ENCODE measurements at places on chromosomes 11 and 22.

GRCh38 chr11:23797624-23798419 is 699.0 kb upstream of the LUZP2 start:
- DNase-seq = no peak

DNA sequence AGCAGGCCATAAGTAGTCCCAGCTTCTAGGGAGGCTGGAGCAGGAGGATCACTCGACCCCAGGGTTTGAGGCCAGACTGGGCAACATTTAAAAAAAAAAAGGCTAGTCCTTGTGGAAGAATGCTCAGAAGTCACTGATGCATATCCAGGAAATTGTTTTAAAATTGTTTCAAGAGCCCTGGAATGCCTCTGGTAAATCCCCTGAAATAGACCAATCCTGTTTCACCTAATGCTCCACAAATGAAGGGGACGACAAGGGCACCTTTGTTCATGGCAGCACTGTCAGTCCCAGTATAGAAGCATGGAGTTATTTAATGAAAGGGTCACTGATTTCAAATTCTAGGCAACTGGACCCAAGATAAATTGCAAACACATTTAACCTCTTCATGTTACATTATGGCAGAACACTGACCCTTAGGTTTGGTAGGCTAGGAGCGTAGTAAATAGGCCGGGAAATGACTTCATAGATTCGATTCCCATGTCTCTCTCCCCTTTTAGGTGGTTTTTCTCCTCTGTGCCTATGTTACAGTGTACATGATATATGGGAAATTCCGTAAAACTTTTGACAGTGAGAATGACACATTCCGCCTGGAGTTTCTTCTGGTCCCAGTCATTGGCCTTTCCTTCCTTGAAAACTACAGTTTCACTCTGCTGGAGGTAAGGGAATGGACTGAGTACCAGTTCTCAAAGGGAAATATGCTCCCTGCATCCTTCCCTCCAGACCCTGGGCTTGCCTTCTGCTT is 11.4 kb downstream of the KDELR3 start:
- DNase-seq = no peak

- DNase-seq = no peak
Observed at GRCh38 chr11:113245216-113245615, 69.2 kb upstream of the TTC12 start.

GRCh38 chr22:35660291-35661127 is 12.3 kb downstream of the APOL6 start:
- no peak for DNase-seq

DNA sequence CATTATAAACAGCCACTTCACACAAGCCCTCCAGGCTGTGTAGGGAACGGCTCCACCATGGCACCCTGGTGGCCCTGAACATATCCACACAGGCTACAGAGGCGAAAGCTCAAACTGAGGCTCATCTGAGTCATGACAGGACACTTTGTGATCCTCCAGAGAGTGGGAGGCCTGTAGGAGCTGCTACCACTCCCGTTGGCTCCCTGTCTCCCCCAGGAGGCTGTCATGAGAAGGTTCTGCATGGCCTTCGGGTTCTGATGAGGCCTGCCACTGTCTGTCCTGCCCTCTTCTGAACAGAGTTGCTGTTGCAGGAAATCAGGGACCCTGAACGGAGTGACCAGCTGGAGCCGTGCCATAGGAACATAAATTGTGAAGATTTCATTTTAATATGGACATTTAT is 23.8 kb upstream of the ALDH3B2 start:
- DNase-seq = peak; percentile 6

DNA sequence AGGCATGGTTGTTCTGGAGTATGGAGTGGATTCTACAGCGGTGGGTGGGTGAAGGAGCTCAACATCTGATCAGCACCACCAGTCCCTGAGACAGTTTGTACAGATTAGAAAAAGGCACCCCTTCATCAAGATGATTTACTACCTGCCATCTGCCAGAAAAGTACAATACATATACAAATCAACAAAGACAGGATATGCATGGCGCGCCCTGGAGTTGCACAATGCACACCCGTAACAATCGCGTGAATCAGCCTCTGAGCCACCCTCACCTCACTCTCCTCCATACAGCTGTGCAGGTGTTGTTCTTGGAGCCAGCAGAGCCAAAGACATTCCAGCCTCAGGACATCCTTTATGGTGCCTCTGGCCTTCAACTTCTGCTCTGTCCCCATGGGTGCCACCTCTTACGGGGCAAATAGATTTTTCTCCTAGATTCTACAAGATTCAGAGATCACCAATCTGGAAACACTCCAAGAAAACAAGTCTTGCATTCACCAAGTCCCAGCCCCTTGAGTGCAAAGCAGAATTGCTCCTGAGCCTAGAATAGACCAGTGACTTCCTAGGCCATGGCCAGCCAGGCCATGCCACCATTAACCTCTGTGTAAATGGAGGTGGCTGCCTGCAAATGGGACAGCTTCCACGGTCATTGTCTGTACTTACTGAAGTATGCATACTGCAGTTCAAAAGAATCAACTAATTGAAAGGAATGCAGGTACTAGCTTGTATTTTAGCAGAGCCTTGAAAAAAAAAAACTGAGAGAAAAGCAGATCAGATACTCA is 490.9 kb downstream of the SOX6 start:
- no peak for DNase-seq

DNA sequence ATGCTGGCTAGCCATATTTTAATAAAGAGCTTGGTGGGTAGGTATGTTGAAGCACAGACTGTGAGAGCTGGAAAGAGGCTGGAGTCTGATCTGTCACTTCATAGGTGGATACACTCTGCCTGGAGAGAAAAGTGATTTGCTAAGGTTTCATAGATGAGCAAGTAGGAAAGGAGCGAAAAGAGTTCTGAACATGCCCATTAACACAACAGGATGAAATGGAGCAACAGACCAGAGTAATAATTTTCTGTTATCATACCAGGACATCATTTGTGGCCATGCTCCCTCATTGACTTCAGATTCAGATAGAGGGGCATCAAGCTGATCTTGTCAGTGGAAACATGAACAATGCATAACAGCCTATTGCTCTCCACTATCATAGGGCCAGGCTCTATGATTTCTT is 452.9 kb downstream of the JRKL start:
- no peak for DNase-seq

DNA sequence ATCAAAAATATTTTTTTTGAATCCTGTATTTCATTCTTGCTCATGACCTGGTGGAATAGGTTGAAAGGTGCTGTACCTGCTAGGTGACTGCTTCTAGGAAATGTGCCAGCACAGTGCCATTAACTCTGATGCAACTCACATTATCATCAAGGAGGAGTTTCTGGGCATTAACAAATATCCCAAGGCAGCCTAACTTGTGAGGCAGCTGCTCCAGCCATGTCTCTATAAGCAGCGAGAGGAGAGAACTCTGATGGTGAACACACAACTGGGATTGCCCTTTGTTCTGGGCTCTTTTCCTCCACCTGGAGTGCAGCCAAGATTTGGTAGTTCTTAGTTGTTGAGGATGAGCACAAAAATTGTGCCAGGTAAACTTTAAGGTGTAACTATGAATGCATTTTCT is 25.6 kb downstream of the HEPHL1 start:
- DNase-seq = no peak

DNA sequence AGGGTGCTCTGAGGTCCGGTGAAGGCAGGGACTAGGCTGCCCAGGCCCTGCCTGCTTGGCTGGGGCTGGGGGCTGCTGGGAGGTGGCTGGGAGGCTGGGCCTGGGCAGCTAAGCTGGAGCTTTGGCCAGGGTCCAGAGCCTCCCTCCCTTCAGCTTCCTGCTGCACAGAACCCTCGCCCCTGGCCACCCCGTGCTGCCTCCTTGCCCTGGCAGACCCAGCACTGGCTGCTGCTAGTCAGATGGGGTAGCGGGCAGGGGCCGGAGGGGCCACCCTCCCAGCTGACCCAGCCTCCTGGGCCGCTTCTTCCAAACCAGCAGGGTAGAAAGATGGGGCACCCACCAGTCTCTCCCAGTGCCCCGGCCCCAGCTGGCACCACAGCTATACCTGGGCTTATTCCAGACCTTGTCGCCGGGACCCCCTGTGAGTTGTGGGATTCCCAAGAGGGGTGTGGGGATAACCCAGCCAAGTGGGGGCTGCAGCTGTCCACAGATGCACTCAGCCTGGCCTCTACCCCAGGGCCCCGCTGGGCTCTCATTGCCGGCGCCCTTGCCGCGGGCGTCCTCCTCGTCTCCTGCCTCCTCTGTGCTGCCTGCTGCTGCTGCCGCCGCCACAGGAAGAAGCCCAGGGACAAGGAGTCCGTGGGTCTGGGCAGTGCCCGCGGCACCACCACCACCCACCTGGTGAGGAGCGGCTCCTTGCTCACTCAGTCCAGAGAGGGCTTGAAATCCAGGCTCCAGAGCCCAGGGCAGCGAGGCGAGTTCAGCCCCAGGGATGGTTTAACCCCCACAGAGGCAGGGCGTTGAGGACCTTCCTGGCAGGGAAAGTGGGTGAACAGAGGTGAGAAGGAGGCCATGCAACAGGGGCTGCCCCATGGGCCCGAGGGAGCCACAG is at the start of gene SYT8:
SYT8 (plus strand) TSS at position 212 of the 892 bp plus-strand sequence; CDS start at position 328, 116 bp downstream.
- no peak for DNase-seq

GRCh38 chr11:16669799-16670415 is 68.5 kb upstream of the C11orf58 start:
- DNase-seq = no peak

DNA sequence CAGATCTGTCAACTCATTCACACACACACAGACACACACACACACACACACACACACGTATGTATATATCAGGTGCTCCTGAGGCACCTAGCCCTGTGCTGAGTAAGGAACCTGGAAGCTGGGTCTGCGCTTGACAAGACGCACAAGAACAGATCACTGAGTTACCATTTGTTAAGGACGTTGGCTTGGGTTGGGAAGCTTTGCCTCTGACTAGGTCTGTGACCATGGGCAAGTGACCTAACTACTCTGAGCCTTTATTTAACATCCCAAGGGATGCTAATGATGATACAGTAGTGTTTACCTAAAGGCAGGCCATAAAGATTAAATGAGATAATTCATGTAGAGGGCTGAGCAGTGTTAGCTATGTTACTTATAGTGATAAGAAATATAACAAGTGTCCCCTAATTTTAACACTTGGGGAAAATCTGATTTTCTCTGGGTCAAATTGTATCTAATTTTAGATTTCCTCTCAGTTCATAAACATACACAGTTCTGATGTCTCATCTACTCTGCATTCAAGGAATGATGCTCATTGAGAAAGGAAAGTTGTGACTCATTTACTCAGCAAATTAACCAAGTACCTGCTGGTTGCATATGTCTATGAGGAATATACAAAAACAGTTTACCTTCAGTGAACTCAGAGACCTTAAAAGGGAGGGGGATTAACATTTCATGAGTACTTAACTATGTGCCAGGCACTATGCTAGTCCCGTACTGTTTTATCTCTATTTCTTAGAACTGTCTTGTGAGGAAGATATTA is 13.6 kb downstream of the RNF185 start:
- DNase-seq = peak; percentile 83

GRCh38 chr11:15943418-15944197 is 412.7 kb downstream of the SOX6 start:
- DNase-seq = no peak

DNA sequence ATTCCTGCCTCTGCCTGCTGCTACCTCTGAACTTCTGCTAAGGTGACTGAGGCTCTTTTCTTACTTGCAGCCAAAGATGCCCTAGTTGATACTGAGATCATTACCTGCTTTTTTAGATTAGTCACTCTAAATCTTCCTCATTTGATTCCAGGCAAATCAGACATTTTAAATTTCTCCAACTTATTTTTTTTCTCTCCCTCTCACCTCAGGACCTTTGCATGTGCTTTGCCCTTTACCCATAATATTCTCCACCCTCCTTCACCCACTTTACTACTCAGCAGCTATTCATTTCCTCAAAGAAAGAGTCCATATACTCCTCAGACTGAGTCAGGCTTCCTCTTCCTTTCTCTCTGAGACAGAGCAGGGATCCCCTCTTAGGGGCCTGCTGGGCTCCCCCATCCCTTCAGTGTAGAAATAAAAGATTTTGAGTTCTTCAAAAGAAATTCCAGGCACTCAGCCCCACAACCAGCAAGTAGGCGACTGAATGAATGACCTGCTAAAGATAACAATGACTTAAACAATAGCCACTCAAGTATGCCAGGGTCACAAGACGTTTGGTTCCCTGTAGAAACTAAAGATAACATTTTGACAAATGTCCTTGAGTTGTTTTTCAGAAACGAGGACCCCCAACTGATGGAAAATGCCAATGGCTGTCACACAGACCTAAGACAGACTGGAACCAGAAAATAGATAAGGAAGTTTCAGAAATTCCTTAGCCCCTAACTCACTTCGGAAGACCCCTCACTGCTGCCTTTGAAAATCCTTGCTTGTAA is 104.2 kb downstream of the MTNR1B start:
- no peak for DNase-seq

GRCh38 chr11:31740131-31740530 is 71.0 kb downstream of the PAX6 start:
- no peak for DNase-seq

- no peak for DNase-seq
Observed at GRCh38 chr11:36822829-36823228, 224.8 kb upstream of the RAG2 start.

All from foreskin fibroblast (primary cell).